ENCODE measurements at places on chromosomes 5 and 9.

DNA sequence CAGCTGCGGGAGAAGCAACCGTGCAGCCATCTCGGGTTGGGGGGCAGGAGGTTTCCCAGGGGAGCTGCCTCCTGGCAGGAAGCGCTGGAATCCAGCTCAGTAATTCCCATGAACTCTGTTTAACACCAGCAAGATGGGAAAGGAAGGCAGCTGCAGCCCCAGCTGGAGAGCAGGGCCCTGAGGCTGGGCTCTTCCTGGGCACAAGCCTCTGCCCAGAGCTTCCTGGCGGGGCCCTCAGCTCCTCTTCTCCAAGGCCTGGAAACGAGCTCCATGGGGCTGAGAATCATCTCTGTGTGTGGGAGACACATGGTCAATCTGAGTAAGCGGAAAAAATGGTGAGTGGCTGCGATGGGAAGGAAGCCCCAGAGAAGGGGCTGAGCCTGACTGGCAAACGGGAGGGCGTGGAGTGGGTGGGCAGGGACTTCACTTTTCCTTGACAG lies 6.3 kb downstream of the MRPL36 start:
- DNase-seq, result peak; percentile 54

DNA sequence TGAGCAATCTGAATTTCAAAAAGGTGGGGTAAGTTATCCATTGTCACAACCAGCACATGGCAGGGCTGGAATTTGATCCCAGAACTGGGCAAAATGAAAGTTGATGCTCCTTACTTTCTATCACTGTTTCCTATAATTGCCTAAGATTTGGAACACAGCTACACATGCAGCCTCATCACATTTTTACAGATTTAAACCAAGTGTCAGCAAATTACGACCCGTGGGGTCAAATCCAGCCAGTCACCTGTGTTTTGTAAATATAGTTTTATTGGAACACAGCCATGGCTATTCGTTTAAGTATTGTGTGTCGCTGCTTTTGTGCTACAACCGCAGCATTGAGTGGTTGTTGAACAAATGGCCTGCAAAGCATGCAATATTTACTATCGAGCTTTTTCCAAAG lies 94.3 kb downstream of the SREK1 start:
- no peak for DNase-seq

DNA sequence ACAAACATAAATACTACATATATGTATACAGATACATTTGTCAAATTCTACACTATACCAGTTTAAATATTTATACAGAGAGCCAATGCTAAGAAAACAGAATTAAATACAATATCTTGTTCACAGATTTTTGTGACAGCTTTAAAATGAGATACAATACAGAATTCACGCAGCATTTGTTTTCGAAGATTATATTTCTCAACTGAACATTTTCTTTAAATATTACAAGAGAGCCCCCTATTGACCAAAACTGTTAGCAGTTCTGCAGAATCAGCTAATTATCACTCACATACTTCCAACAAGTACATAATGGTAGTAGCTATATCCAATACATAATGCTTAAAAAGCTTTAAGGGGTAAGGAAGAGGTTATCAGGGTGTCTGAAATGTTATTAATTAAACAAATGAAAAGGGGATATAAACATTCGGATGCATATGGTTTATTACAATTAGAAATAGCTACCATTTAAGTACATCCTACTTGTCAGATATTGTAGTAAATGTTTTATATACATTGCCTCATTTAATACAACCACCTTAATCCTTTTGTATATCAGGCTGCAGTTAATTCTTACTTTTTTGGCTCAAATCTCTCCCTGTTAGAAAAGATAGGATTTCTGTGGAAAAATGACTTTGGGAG lies 31.7 kb downstream of the ZDHHC21 start:
- peak; percentile 29 for DNase-seq

GRCh38 chr5:58961631-58962280 lies 378.9 kb downstream of the RAB3C start:
- no peak for DNase-seq

DNA sequence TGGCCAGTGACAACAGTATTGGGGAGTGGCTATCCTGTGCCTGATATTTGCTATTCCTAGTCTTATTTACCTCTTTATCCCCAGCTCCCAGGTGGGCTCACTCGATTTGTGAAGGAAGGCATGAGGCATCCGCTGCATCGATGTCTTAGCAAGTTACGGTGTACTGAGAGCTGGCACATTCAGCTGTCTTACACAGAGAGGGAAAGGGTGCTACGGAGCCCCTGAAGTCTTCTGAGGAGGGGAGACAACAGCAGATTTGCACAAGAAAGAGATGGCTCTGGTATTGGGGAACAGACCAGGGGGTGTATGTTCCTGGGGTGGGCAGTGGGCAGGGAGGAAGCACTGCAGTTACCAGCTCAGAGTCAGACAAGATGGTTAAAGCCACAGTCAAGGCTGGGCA lies 172.6 kb downstream of the FGF18 start:
- no peak for DNase-seq

All from EH (cell line).